ENCODE measurements at places on chromosomes 7 and 10. TPM values are rescaled to one million over a fixed set of nuclear protein-coding genes. Genes with fewer than 3 reads are reported as not detected.

Gene GRB10
- 24.0 TPM for total RNA-seq

Gene PRKAR2B
- 3.2 TPM for total RNA-seq

Gene TRIM56
- total RNA-seq, result 11.0 TPM

Gene UCN3
- not detected for total RNA-seq

Gene AKR1C4
- total RNA-seq, result not detected

Gene LRRC18
- total RNA-seq, result not detected

Gene LRRC61
- not detected for total RNA-seq

DNA sequence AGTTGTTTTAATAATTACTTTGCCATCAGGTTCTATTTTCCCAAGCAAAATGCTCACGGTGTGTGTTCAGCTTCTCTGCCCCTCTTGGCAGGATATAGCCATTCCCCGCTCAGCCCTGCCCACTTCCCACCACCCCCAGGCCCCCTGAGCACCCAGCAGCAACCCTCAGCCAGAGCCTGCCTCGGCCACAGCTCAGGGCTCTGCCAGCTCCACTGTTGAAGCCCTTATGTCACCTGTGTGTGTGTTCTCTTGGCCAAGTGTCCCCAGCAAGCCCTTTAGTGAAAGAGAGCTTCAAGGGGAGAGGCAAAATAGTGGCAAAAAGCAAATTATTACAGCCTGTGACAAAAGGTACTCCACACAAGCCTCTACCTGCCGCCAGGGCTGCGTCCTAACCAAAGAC is 275.3 kb downstream of the ADARB2 start:
- H3K27ac ChIP-seq, result no peak overlapping the region
- no peak for DNase-seq
- no peak overlapping the region for H3K4me3 ChIP-seq
- H3K4me1 ChIP-seq, result no peaks in the 10 kb centered on the region

DNA sequence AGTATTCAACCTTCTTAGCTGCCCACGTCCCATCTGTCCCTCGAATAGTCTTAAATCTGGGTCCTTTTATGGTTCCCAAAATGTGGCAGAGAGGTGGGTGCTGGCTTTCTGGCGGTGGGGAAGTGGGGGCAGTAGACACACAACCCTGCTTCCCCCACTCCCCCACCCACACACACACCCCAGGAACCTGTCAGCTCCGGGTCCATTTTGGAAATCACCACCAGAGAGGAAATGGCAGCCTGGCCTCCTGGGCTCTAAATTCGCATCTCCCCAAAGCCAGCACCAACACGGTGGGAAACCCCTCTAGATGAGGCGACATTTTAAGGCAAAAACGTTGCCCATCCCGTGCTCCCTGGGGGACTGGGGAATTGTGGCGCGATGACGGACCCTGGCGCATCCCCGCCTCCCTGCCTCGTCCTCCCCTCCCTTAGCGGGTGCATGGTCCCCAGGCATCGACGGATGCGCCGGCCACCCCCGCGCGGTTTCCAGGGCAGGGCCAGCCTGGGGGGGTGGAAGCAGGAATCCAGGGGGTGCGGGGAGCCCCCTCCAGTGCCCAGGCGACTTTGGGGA is 702 bp downstream of the TMEM130 start:
- H3K27ac ChIP-seq, result no peak overlapping the region
- no peak overlapping the region for H3K4me3 ChIP-seq
- no peak for DNase-seq
- H3K27me3 ChIP-seq, result peaks cover 6% of the 10 kb centered on the region

DNA sequence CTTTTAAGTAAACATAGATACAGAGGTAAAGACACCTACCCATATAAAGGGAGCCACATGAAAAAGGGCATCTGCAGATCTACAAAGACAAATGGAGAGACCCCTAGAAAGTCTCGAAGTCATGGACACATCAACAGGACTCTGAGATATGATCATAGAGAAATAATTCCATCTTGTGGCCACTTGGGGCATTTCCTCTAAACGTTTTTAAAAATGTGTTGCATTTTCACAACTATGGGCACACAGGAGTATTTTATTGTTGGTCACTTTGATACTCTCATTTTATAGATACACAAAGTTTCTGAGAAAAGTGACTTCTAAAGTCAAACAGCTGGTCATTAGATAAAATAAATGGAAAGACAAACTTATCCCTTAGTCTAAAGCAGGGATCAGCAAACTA is 87.1 kb downstream of the CRTAC1 start:
- DNase-seq, result no peak
- H3K27me3 ChIP-seq, result no peaks in the 10 kb centered on the region
- H3K4me3 ChIP-seq, result no peak overlapping the region
- H3K27ac ChIP-seq, result no peak overlapping the region

DNA sequence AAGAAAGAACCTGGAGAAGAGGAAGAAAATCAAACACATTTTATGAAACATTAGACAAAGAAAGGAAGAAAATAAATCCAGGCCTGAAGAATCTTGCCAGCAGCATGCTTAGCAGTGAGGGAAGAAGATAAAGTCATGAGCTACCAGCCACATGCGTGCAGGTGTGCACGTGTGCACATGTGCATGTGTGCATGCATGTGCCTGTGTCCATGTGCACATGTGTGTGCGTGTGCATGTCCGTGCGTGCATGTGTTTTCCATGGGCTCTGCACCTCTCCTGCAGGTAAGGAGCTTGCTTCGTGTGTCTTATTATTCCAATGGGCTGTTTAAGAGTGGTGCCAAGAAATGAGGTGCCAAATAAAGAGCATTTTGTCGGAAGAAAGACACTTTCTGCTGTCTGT is 322.2 kb downstream of the FGFR2 start:
- H3K27ac ChIP-seq, result no peak overlapping the region
- no peaks in the 10 kb centered on the region for H3K36me3 ChIP-seq
- no peaks in the 10 kb centered on the region for H3K4me1 ChIP-seq
- H3K4me3 ChIP-seq, result no peak overlapping the region
- DNase-seq, result no peak

DNA sequence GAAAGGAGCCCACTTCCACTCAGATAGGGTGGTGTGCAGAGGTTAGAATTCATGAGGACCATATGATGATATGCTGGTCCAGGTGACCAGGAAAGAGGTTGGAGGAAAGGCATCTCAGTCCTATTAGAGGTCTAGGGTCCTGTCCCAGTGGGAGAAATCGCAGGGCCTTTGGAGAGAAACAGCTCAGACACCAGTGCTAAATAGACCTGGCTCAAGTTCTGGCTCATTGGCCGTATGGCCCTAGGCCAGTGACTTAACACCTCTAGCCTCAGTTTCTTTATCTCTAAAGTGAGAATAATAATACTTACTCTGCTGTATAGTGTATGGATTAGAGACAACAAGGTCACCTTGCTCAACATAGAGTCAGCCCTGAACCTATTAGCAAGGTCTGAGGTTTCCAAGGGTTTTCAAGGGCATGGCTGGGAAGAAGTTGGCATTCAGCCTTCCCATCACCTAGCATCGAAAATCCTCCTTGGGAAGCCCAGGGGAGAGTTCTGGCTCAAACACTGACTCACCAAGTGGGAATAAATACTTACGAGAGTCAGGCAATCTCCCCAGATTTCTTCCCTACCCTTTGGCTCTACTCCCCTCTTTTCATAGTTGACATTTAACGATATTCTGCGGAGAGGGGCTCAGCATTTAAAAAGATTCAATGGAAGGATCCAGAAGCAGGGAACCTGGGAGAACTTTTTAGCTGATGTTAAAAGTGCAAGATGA is 473.1 kb upstream of the PODXL start:
- DNase-seq, result no peak
- no peak overlapping the region for H3K27ac ChIP-seq
- peaks cover 12% of the 10 kb centered on the region for H3K27me3 ChIP-seq
- H3K4me3 ChIP-seq, result no peak overlapping the region
- no peaks in the 10 kb centered on the region for H3K36me3 ChIP-seq
- H3K4me1 ChIP-seq, result no peaks in the 10 kb centered on the region

DNA sequence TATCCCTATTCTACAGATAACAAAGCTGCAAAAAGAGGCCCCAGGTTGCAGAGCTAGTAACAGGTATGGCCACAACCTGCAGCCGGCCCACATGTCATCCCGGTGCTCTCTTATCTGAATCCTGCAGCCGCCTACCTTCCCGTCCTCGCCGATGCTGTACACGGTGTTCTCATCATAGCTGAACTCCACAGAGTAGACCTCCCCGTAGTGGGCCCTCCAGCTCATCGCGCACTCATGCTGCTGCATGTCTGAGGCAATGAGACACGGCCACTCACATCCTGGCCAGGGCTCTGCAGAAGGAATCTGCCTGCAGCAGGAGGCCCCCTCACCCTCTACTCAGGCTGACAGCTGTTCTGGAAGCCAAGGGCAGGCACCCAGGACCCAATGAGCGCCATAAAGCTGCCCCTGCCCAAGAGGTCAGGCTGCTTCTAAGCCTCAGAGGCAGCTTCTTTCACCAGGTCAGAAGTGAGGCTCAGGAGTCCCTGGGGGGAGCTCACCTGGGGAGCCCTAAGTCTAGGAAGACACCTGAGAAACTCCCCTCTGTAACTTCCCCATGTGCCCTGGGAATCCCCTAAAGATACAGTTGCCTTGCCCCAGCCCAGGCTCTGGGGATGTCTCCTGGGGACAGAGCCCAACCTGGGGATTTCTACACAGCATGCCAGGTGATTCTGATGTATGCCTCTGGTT is 17.9 kb upstream of the CYREN start:
- no peaks in the 10 kb centered on the region for H3K27me3 ChIP-seq
- peaks cover 4% of the 10 kb centered on the region for H3K36me3 ChIP-seq
- no peak overlapping the region for H3K4me3 ChIP-seq

DNA sequence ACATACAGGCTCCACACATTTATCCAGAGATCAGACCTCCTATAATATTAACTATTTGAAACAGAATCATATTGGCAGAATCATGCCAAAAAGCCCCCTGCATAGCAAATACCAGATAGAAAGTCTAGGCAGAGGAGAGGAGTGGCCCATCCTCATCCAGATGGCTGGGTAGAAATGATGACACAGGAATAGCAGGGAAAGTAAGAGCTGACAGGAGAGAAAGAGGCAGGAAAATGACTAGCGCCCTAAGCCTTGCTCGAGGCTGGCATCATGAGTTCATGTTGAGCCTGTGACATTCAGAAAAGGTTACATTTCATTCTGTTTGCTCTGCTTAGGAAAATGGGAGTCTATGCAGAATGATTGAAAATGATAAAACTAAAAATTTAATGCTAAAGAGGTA is 27.6 kb downstream of the WIPF3 start:
- no peak for DNase-seq
- no peak overlapping the region for H3K27ac ChIP-seq
- no peaks in the 10 kb centered on the region for H3K4me1 ChIP-seq
- H3K27me3 ChIP-seq, result peaks cover 19% of the 10 kb centered on the region
- H3K36me3 ChIP-seq, result no peaks in the 10 kb centered on the region
- H3K4me3 ChIP-seq, result no peak overlapping the region

DNA sequence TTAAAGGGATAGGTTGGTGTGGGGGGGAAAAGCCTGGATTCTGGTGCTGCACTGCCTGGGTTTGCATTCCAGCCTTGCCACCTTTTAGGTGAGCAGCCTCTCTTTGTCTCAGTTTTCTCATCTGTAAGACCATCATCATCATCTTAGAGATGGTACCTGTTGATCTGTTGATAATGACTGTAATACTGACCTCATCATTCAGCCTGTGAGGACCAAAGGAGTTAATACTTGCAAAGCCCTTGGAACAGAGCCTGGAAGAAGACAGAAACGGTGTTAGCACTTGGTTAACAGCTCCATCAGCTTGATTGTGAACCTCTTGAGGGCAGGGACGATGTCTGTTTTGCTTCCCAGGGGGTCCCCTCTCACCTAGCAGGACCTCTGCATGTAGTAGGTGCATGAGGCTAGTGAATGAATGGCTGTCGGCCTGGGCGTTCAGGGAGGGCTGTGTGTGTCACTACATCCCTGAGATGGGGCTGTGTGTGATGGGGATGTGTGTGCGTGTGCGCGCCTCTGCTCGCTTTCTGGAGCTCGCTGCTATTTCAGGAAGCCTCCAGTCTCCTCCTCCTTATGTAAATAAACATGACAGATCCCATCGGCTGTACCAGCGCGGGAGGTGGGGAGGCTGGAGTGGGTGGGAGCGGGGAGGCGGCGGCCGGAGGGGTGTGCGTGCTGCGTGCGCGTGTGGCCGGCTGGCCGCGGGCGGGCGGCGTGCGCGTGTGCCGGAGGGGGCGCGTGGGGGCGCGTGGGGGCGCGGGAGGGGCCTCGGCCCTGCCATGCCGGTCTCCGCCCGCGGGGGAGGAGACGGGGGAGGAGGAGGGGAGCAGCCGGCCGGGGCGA is 61.2 kb downstream of the NEURL1 start:
- H3K36me3 ChIP-seq, result no peaks in the 10 kb centered on the region
- no peaks in the 10 kb centered on the region for H3K4me1 ChIP-seq
- H3K27ac ChIP-seq, result no peak overlapping the region
- peaks cover 20% of the 10 kb centered on the region for H3K27me3 ChIP-seq
- peak overlapping the region; percentile 49 for H3K4me3 ChIP-seq

DNA sequence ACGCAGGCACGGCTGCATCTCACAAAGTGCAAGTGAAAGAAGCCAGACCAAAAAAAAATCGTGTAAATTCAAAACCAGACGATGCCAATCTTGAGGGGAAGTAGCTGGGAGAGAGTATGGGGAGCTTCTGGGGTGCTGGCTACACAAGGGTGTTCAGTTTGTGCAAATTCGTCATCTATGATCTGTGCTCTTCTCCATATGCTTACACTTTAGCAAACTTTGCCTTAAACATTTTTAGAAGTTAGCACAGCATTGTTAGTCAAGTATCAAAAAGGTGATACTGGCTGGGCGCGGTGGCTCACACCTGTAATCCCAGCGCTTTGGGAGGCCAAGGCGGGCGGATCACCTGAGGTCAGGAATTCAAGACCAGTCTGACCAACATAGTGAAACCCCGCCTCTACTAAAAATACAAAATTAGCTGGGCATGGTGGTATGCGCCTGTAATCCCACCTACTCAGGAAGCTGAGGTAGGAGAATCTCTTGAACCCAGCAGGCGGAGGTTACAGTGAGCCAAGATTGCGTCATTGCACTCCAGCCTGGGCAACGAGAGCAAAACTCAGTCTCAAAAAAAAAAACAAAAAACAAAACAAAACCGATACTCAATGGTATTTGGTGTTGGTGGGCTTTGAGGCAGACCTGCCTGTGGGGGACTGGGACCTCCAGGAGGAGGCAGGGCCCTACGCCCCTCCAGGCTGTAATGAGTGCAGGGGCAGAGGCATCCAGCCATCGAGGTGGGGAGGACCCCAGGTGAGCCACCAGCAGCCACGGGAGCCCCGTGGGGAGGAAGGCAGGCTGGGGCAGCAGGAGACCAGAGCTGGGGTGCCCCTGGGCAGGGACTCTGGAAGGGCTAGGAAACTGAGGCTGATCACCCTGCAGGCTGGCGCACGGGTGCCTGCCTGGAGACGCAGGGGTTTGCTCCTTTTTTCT is 150.0 kb downstream of the PRKAG2 start:
- H3K27ac ChIP-seq, result no peak overlapping the region
- no peaks in the 10 kb centered on the region for H3K36me3 ChIP-seq
- DNase-seq, result no peak
- peaks cover 13% of the 10 kb centered on the region for H3K4me1 ChIP-seq
- no peak overlapping the region for H3K4me3 ChIP-seq

- peaks cover 6% of the 10 kb centered on the region for H3K4me1 ChIP-seq
- no peaks in the 10 kb centered on the region for H3K36me3 ChIP-seq
- peak; percentile 81 for DNase-seq
- H3K27me3 ChIP-seq, result peaks cover 20% of the 10 kb centered on the region
- no peak overlapping the region for H3K4me3 ChIP-seq
Observed at GRCh38 chr7:901388-902154, 25.2 kb downstream of the GET4 start.
